ENCODE measurements at places on chromosomes 5 and 9. TPM values are rescaled to one million over a fixed set of nuclear protein-coding genes. Genes with fewer than 3 reads are reported as not detected.

The PRLR gene
- not detected for total RNA-seq

The OR1J2 gene
- not detected for total RNA-seq

The SCGB3A2 gene
- not detected for total RNA-seq

The DNAH5 gene
- total RNA-seq, result not detected

The TMEM267 gene
- 13.6 TPM for total RNA-seq

The GLRA1 gene
- not detected for total RNA-seq

The PHF24 gene
- total RNA-seq, result not detected

The DMRT2 gene
- total RNA-seq, result not detected

The PLPPR1 gene
- total RNA-seq, result not detected

The ZSWIM6 gene
- 2.5 TPM for total RNA-seq

DNA sequence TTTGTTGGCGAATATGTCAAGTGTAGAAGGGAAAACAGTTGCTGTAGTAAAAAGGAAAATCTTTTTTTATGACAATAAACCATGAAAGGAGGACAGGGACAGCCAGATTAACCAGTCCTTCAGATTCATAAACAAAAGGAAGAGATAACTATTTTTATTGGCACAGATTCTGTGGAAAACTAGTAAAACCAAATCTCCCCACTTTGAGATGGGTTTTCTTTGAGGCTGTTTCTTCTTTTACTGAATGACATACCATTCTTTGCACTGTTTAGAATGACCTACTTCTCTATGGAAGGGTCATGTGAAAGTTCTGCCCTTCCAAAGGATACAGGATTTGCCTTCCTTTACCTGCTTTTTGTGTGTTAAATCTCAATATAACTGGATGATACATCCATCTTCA, 13.7 kb downstream of the CAST start:
- no peak for DNase-seq
- peaks cover 36% of the 10 kb centered on the region for H3K36me3 ChIP-seq
- H3K4me3 ChIP-seq, result no peak overlapping the region
- H3K27me3 ChIP-seq, result no peaks in the 10 kb centered on the region
- H3K4me1 ChIP-seq, result no peaks in the 10 kb centered on the region

GRCh38 chr9:136886610-136887597, 588 bp downstream of the TRAF2 start:
- peak overlapping the region; percentile 98 for H3K4me3 ChIP-seq
- peak; percentile 45 for DNase-seq
- H3K4me1 ChIP-seq, result peaks cover 43% of the 10 kb centered on the region
- H3K27me3 ChIP-seq, result no peaks in the 10 kb centered on the region

- no peak overlapping the region for H3K4me3 ChIP-seq
- H3K27ac ChIP-seq, result no peak overlapping the region
- H3K4me1 ChIP-seq, result no peaks in the 10 kb centered on the region
- peaks cover 7% of the 10 kb centered on the region for H3K27me3 ChIP-seq
- no peak for DNase-seq
Observed at GRCh38 chr5:62742207-62742606, 163.6 kb downstream of the LRRC70 start.

- peak overlapping the region; percentile 61 for H3K4me3 ChIP-seq
- DNase-seq, result no peak
- peak overlapping the region; percentile 87 for H3K27ac ChIP-seq
Observed at GRCh38 chr9:78131969-78132700, 100.5 kb upstream of the GNAQ start.

DNA sequence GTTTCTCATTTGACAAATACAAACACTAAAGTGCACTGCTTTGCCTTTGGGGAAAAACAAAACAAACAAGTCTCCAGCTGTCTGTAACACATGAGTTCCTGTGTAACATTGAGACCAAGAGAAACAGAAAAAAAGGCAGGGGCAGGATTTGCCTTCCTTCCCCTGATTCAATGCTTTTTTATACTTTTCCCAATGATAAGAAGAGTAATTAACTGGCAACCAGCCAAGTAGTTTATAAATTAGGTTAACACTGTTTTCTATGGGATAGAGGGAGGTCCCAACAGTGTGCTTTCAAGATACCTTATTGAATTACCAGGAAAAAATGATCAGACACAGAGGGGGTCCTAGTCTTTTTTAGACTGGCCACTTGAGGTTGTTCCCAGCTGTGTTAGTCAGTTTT, 346.8 kb downstream of the TRIM36 start:
- H3K27me3 ChIP-seq, result no peaks in the 10 kb centered on the region
- no peaks in the 10 kb centered on the region for H3K36me3 ChIP-seq
- H3K4me3 ChIP-seq, result no peak overlapping the region
- no peaks in the 10 kb centered on the region for H3K4me1 ChIP-seq
- DNase-seq, result no peak

DNA sequence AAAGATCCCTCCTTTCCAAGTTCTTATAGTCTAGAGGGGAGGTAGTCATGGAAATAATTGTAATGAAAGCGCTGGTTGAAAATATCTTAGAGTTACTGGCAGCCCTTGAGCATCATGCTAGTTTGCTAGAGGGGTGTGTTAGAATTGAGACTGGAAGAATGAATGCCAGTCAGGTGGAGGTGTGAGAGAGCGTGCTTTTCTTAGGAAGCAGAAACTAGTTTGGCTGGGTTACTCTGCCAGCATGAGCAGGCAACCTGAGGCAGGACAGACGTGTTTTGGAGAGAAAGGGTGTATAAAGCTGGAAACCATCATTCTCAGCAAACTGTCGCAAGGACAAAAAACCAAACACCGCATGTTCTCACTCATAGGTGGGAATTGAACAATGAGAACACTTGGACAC, 43.6 kb upstream of the DHFR start:
- no peak for DNase-seq
- peaks cover 26% of the 10 kb centered on the region for H3K4me1 ChIP-seq
- no peak overlapping the region for H3K27ac ChIP-seq

- H3K4me1 ChIP-seq, result peaks cover 4% of the 10 kb centered on the region
- DNase-seq, result no peak
- H3K36me3 ChIP-seq, result no peaks in the 10 kb centered on the region
- H3K27ac ChIP-seq, result no peak overlapping the region
- H3K4me3 ChIP-seq, result no peak overlapping the region
Observed at GRCh38 chr5:78300464-78301045, 6.1 kb upstream of the AP3B1 start.

DNA sequence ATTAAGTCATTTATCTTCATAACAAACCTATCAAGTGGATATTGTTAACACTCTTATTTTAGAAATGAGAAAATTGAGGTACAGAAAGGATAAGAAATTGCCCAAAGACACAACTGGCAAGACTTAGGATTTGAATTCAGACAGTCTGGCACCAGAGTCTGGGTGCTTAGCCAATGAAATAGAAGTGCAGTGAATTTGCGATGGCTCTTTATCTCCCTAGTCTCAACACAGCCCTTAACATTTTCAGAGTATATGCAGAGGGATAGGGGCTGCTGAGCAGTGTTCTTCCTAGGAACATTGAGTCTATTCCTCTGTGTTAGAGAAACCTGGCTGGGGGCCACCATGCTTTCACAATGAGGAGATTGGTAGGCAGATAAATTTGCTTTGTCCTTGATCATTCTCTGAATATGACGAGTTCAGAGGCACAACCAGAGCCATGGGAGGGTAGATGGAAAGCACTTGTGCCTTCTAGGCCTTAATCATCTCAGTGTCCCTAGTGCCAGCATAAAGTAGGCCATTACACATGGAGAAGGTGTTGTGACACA, 6.1 kb upstream of the FSD1L start:
- no peak overlapping the region for H3K27ac ChIP-seq
- DNase-seq, result no peak
- H3K36me3 ChIP-seq, result no peaks in the 10 kb centered on the region

DNA sequence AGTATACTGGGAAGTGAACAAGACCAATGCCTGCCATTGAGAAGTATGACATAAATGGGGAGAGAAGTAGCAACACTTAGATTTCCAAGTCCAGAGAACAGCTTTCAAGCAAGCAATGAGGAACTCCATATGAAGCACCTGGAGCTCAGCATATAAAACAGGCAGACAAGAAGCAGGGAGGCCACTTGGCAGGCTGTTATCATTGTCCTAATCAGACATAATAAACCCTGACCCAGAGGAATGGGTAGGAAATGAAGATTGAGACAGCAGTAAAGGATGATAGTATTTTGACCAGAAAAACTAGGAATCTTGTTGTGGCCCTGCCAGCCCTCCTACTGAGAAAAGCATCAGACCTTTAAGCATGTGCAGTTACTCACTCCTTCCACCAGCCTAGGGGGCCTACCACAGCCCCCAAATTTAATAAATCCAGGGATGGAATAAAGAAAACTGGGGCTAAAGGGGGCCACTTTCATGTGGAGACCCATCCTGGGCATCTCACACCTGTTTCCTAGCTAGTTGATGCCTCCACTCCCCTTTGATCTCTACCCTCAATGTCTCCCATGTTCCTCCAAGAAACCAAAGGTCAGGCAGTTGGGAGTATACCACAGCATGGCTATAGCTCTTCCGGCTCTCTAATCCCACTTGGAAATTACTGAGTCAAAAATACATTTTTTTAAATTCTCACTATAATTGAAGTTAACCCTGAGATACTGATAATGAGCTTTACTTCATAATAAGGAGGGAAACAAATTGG, 135.1 kb downstream of the SIL1 start:
- H3K36me3 ChIP-seq, result no peaks in the 10 kb centered on the region
- no peak overlapping the region for H3K4me3 ChIP-seq
- H3K27ac ChIP-seq, result no peak overlapping the region

DNA sequence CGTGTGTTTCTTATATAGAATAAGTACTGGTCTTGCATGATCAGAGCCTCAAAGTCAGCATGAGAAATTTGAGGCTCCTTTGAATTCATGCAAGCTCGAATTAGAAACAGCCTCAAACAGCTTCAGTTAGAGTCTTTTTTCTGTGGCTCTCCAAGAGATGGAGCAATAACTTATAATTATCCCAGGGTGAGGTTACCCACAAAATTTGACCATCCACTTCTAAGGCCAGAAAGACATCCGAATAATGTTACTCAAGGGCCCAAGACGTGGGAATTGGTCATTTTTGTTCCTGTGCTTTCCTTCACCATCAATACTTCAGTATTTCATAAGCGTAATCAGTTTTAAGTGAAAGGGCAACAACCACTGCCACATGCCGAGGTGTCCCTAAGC, 89.7 kb downstream of the DAPK1 start:
- H3K36me3 ChIP-seq, result no peaks in the 10 kb centered on the region
- H3K4me3 ChIP-seq, result no peak overlapping the region
- H3K27me3 ChIP-seq, result no peaks in the 10 kb centered on the region
- H3K27ac ChIP-seq, result no peak overlapping the region
- H3K4me1 ChIP-seq, result no peaks in the 10 kb centered on the region

DNA sequence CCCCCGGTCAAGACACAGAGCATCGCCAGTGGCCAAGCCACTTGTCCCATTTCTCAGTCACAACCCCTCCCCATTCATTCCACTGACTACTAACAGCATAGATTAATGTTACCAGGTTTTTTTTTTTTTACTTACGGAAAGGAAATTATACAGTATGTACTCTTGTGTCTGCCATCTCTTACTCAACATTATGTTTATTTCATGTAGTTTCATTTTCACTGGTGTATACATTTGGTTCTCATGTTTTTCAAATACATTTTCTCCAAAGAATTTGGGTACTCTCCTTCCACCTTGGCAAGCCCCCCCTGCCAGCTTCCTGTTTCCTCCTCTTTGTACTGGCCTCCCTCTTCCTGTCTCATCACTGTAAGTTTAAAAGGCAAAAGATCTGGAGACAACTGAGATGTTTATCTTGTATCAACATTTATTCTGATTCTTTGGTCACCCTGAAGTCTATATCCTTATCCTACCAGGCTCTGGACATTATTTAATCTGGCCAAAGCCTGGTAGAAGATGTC, 207.3 kb downstream of the SAXO1 start:
- H3K36me3 ChIP-seq, result no peaks in the 10 kb centered on the region
- DNase-seq, result no peak
- peak overlapping the region; percentile 25 for H3K4me3 ChIP-seq
- peaks cover 11% of the 10 kb centered on the region for H3K4me1 ChIP-seq
- peak overlapping the region; percentile 76 for H3K27ac ChIP-seq

DNA sequence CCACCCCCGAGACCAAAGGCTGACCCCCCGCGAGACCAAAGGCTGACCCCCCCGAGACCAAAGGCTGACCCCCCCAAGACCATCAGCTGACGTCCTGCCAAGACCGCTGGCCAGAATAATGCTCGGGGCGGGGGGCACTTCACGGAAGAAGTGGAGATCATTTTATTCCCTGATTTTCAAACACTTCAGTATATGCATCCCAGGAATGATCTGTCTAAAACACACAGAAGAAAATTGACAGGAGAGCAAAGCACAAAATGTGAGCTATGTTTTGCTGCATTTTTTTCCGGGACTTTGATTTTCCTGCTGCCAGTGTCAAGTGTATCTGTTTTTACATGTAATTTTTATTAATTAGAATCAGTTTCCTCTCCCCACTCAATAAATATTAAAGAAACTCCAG, 67.1 kb downstream of the ADAMTS2 start:
- H3K27me3 ChIP-seq, result no peaks in the 10 kb centered on the region
- no peak overlapping the region for H3K4me3 ChIP-seq
- H3K27ac ChIP-seq, result no peak overlapping the region
- no peaks in the 10 kb centered on the region for H3K4me1 ChIP-seq
- DNase-seq, result no peak

DNA sequence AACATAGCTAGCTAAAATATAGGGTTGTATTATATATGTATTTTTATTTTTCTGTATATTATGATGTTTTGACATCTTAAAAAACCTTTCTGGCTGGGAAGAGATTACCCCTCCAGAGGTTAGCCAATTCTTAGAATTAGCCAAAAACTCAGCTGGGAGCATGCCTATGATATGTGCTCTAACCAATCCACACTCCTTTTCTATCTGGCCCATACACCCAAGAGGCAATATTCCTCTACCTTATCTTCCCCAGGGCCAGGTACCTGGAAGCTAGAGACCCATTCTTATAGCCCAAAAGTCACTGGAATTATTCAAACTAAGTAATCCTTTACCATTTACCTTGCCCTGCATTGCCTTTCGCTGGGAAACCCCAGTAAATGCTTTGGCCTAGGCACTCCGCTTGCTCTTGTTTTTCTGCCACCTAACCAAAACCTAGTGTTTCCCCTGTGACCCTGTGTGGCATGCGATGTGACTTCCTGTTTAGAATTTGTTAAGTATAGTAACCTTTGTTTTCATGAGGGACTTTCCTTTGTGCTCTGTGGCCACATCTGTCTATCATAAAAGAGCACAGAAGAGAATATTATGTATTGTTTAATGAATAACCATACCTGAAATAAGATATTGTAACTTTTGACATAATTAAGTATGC, 37.4 kb downstream of the CSNK1G3 start:
- H3K4me3 ChIP-seq, result peak overlapping the region; percentile 26
- H3K36me3 ChIP-seq, result peaks cover 13% of the 10 kb centered on the region
- H3K27ac ChIP-seq, result peak overlapping the region; percentile 85
- peaks cover 25% of the 10 kb centered on the region for H3K4me1 ChIP-seq

GRCh38 chr9:89853931-89854330, 249.1 kb downstream of the GADD45G start:
- no peak overlapping the region for H3K4me3 ChIP-seq
- DNase-seq, result no peak
- no peak overlapping the region for H3K27ac ChIP-seq
- H3K36me3 ChIP-seq, result no peaks in the 10 kb centered on the region
- H3K27me3 ChIP-seq, result peaks cover 27% of the 10 kb centered on the region

DNA sequence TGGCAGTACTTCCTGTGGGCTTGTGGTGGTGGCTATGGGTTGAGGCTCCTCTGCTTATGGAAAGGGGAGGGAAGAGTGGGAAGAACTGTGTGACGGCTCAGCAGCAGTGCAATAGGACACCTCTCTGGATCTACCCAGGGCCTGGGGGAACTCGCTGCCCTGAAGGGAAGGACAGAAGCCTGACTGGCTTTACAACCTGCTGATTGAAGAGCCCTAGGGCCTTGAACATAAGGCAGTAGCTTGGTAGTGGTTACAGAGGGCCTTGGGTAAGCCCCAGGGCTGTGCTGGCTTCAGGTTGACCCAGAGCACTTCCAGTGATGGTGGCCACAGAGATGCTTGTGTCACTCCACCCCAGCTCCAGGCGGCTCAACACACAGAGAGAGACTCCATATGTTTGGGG, 5.5 kb downstream of the CCIN start:
- peaks cover 1% of the 10 kb centered on the region for H3K36me3 ChIP-seq
- no peak overlapping the region for H3K4me3 ChIP-seq
- no peak overlapping the region for H3K27ac ChIP-seq
- peaks cover 19% of the 10 kb centered on the region for H3K4me1 ChIP-seq
- no peak for DNase-seq
